K562 (cell line): ENCODE measurements at places on chromosomes 6 and 20. TPM values are rescaled to one million over a fixed set of nuclear protein-coding genes. Genes with fewer than 3 reads are reported as not detected.

FAM162B gene
- total RNA-seq: not detected in 2 replicates

PLEKHG1 gene
- 0.16 TPM in 1 of 2 replicates, not detected in the other for total RNA-seq

LHFPL5 gene
- not detected in 2 replicates for total RNA-seq

PRR18 gene
- total RNA-seq: not detected in 2 replicates

CST2 gene
- not detected in 2 replicates for total RNA-seq

UST gene
- 0.04 TPM in 1 of 2 replicates, not detected in the other for total RNA-seq

SALL4 gene
- total RNA-seq: 0.07 and 0.11 TPM in 2 replicates
